ENCODE measurements at places on chromosomes 2 and 18. TPM values are rescaled to one million over a fixed set of nuclear protein-coding genes. Genes with fewer than 3 reads are reported as not detected.

The RIT2 gene
- not detected for total RNA-seq

The TMEM200C gene
- 3.9 TPM for total RNA-seq

The SERPINB8 gene
- total RNA-seq, result 31.1 TPM

DNA sequence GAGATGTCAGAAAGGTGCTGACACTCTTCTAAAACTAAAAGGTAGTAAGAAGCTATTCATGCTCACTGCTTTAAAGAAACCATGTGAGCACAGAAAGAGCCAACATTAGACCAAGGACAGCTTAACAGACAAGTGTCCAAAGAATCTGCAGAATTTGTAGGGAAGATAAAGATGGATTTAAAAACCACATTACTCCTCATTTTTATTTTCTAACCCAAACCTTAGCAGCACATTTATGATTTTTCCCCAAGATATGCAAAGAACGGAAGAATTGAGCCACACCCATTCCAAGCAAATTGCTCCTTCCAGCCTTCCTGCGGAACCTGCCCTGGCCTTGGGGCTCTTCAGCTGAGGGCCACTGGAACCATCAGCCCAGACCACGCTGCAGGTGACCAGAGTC, 26.9 kb downstream of the MBP start:
- DNase-seq, result no peak

- no peak for DNase-seq
These were observed 114.5 kb upstream of the ZFP36L2 start for GRCh38 chr2:43340945-43341356.

- DNase-seq, result no peak
These were observed 1268.3 kb upstream of the ACVR2A start for GRCh38 chr2:146576339-146577111.

The PRKRA gene
- 58.9 TPM for total RNA-seq

The SIX3 gene
- not detected for total RNA-seq

DNA sequence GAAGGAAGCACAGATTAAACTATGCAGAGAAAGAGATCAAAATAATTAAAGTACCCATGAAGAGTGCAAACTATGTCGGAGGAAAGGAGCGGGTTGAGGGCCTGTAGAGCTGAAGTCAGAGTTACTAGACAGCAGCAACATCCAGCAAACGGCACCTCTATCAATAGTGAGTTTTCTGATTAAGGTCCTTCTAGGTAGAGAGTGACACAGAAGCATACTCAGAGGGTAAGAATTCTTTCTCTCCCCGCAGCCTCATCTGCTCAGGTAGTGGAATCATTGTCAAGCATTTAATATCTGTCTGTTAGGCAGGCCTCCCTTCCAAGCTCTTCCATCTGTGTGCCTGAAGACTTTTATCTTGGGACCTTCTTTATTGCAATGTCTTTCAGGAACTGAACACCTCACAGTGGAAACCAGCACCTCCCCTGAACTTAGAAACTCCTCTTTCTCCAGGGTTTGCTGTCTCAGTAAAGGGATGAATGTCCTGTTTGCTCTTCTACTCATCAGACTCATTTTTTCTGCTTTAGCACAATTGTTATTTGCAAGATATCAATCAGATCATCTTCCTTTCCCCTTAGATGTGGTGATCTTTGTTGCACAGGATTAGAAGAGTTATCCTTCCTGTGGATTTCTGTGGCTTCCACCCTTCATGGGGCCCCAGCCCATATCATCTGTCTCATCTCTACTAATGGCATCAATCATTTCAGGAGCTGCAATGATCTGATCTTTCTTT, 28.8 kb downstream of the SP140 start:
- DNase-seq, result no peak

DNA sequence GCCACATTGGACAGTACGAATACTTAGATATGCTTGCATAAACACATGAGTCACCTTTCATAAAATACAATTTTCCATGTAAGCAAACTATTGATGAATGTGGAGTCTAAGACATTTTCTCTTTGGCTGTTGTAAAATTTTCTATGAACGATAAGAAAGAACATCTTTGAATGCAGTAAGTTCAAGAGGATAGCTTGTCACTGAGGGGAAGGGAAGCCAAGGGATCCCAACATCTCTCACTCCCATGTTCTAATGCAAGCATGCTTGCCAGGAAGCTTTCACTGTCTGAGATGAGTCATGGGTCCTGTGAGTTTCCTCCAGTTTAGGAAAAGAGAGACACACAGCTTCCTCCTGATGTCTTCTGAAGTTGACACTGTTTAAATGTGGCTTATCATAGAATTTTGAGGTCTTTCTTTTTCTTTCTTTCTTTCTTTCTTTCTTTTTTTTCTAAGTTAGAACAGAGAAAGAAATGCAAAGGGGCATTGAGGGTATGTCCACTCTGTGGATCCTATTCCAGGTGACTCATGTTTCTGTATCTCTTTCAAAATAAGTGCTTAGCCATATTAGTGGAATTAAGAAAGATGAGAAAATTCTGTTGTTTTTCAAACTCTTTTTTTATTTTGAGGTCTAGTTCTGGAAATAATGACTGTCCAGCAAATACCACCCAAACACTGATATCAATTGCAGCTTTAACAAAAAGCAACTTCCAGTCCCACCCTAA, 146.6 kb downstream of the RDH14 start:
- DNase-seq, result no peak

The CRYBA2 gene
- total RNA-seq, result not detected

- DNase-seq, result peak; percentile 37
These were observed 29.2 kb upstream of the POMC start for GRCh38 chr2:25197336-25198208.

- DNase-seq, result no peak
These were observed 99.5 kb upstream of the FHL2 start for GRCh38 chr2:105498281-105498846.

DNA sequence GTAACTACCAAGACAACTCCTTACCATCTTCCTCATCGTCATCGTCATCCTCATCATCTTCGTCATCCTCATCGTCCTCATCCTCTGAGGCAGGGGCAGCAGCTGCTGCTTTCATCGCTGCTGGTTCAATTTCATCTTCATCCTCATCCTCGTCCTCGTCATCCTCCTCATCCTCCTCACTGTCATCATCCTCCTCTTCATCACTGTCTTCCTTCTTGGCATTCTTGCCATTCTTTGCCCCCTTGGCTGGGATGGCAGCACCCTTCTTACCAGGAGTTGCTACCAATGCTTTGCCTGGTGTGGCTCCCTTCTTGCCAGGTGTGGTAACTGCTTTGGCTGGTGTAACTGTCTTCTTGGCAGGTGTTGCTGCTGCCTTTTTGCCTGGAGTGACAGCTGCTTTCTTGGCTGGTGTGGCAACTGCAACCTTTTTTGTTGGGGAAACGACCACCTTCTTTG, 2.7 kb downstream of the NCL start:
- no peak for DNase-seq

DNA sequence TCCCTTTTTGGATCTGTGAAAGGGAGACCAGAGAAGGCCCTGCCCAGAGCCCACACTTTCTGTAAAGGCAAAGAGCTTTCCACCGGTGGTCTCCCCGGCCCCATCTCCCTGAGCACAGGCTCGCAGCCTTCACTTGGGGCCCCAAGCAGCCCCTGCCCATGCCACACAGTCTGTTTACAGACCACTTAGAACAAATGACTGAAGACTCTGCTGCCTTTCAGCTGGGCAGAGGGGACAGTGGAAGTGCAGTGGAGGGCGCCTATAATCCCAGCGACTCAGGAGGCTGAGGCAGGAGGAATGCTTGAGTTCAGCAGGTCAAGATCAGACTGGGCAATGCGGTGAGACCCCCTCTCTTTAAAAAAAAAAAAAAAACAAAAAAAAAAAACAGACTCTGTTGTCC, 28.9 kb downstream of the SERTAD2 start:
- DNase-seq, result no peak

- no peak for DNase-seq
These were observed 122.7 kb downstream of the VIT start for GRCh38 chr2:36819095-36819711.

DNA sequence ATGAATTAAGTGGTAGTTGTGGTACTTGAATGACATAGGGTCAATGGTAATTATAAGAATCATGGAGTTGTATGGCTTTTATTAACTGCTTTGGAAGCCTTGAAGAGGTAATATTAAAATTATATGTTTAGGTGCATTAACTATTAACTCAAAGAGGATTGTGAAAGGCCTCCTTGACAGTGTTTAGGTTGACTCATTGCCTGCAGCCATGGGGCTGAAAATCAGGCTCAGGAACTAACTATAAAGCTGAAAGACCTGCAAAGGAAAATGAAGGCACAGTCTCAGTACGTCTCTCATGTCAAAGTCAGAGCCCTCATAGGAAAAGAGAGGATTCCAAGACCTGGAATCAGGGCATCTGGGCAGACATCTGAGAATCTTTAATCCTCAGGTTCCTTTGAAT, 31.0 kb downstream of the CACNB4 start:
- no peak for DNase-seq

DNA sequence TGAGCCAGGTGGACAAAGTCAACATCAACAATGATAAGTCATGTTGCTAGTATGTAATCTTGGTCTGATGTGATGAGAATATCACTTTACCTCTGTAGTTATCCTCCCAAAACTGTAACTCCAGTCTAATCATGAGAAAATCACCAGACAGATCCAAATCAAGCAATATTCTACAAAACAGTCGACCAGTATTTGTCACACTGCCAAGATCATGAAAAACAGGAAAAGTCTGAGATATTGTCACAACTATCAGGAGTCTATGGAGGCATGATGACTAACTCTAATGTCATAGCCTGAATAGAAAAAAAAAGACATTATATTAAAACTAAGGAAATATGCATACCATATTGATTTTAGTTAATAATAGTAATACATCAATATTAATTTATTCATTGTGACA, 1883.3 kb upstream of the CELF4 start:
- DNase-seq, result no peak

DNA sequence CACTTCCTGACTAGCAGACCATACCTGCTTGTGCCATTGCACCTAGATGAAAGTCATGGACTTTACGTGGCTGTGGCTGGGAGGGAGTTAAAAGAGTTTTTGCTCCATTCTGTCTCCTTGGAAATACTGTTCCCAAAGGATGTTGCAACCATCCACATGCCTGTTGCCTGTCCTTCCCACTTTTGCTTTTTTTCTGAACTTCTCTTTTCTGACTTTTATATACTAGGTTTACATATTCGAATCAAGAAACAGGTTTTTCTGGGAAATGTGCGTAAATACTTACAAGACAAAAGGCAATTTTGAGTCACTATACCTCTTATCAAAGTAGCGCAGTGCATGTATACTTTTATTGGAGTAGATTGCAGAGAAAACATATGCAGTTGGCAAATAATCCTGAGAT, 244.8 kb downstream of the PRKCE start:
- DNase-seq, result no peak

GRCh38 chr18:44546954-44547353, 133.7 kb upstream of the SETBP1 start:
- DNase-seq, result no peak
